Stimulated activated CD4-positive, alpha-beta T cell treated with anti-CD3 and anti-CD28 coated beads, TNF-alpha, amount 100 ng/mL, for 24 hours (primary cell): ENCODE measurements at places on chromosomes 2 and 18.

- no peak for DNase-seq
Observed at GRCh38 chr2:40178971-40179370, 272.9 kb downstream of the SLC8A1 start.

DNA sequence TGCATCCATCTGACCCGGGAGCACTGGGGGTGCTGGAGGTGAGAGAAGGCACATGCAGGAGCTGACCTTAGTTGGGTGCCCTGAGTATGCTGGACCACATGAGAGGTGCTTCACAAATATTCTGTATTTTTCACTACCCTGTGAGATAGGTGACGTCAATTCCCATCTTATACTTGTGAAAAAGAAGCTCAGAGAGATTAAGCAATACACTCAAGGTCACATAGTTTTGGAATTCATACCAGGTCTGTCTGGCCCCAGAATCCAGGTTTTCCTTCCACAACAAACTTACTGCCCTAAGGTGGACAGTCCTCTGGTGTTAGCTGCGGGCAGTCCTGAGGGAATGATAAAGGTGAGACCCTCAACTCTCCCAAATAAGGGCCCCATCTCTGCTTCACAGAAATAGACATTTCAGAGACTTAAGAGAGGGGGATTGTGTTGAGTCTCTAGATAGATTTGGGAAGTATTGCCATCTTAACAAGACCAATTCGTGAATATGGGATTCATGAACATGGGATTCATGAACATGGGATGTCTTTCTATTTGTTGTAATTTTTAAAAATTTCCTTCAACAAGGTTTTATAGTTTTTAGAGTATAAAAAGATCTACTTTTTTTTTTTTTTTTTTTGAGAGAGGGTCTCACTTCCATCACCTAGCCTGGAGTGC, 64.0 kb upstream of the SMAD7 start:
- DNase-seq: no peak

- no peak for DNase-seq
Observed at GRCh38 chr18:2534906-2535305, 36.4 kb downstream of the METTL4 start.

DNA sequence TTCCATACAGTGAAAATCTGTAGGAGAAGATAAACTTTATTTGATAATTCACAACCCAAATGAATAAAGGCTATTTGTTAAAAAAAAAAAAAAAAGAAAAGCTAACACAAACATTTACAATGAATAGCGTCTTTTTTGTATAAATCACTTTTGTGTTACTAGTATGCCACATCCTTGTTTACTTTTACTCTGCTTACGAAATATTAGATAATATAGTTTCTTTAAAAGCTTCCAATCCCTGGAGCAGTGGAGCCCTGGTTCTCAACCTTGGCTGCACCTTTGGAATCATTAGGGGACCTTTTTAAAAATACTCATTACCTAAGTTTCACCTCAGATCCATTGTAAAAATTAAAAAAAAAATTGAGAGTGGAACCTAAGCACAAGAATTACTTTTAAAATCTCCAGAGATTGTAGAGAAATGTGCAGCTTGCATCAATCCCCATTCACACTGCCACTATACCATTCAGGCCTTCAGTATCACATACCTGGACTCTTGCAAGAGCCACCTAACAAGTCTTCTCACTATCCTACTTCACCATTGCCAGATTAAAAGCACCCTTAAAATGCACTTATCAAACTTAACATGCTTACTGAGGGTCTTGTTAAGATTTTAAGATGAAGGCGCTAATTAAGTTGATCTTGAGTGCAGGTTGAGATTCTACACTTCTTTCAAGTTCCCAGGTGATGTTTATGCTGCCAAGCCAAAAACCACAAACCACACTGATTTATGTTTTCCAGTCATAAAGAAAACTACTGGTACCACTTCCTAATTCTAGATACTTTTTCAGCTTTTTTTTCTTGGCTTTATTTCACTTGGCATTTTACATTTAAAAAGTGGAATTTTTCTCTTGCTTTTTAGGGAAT, 59.7 kb upstream of the ZC3H15 start:
- no peak for DNase-seq

DNA sequence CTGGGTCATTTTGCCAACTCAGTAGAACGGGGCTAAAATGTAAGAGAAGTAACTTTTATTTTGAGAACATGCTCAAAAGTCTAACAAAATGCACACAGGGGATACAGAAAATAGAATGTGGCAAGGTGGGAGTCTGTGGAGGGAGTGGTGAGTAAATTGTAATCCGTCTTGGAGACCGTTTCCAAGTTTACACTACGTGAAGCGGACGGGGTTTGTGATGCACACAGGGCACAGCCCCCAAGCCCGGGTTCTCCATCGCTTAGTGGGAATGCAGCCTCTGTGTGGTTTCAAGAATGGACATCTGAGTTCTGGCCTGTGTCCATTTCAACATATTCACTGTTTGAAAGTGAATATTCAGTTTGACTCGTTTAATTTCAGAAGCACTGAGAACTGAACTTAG, 65.0 kb upstream of the TMEM18 start:
- DNase-seq: no peak

DNA sequence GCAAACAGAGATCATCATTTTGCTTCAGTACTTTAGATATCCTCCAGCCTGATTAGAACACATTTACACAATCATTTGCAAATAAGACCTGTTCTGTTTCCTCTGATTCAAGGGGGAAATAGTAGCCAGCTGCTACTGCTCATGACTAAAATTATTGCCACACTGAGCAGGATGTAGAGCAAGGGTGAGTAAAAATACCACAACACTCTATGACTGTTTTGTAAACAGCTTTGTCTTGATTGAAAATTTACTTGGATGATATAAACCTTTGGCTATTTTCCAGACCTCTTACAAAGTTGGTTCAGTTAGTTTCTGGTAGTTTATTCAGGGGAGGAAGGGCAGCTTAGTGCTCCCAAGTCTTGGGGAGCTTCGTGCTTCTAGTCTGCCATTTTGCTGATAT, 286.4 kb upstream of the CNTNAP5 start:
- no peak for DNase-seq

- DNase-seq: no peak
Observed at GRCh38 chr2:109514857-109515256, 98.9 kb downstream of the SEPTIN10 start.

DNA sequence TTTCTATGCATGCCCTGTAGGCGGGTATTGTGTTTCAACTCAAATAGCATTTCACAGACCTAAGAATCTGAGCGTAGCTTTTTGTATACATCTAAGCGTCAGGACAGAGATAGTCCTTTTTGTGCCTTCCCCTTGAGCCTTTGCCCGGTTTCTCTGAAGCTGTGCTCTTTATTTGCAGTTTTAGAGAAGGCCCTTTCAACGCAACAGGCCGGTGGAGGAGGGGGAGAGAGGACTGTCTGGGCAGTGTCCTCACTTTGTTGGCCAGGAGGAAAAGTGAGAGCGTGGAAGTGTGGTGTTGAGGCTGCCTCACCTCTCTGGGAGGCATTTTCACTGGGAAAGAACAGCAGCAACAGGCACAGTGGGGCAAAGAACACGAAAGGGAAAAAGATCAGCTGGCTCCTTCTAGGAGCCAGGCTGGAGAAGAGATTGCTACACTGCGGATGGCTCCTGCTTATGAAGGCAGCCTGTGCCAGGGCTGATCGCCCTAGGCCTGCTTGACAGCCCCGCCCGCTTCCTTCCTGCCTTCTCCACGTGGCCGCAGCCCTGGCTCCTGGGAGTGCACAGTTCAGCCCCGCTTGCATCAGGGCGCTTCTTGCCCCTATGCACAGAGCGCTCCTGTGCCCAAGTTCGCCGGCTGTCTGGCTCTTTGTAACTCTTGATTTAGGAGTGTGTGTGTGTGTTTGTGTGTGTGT, 195.6 kb upstream of the POU3F3 start:
- peak; percentile 13 for DNase-seq

GRCh38 chr2:25528173-25528572, 145.2 kb downstream of the DTNB start:
- DNase-seq: no peak

DNA sequence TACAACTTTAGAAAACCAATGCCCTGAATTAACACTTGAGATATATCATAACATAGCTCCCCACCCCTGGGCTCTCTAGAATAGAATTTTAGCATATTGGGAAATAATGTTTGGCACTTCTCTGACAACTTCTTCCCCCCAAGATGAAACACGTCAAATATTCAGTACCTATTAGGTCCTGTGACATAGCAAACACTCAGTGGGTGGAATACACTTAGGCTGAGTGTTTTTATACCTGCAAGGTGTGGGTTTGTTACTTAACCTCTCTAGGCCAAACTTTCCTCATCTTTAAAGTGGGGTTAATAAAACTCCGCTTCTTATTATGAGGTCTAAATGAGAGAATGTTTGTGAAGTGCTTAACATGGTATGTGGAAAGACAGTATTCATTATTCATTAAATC, 56.1 kb downstream of the LAMA3 start:
- DNase-seq: no peak

GRCh38 chr2:196479350-196479749, 160.2 kb upstream of the CCDC150 start:
- DNase-seq: no peak

- DNase-seq: peak; percentile 25
Observed at GRCh38 chr2:165015052-165015642, 59.8 kb upstream of the SLC38A11 start.

DNA sequence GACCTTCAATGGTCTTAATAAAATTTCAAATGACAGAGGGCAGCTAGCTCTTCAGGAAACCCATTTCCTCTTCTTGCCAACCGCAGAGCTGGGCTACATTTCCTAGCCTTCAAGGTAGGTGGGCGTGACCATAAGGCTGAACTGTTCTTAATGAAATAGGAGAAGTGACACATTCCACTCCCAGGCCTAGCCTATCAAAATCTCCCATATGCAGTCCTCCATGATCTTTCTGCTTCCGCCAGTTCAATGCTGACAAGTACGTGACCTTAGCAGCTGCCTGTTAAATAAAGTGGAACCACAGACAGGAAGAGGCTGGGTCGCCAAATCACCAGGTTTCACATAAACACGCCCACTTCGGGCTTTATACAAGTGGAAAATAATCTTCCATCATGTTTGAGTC, 13.2 kb downstream of the SERPINE2 start:
- peak; percentile 51 for DNase-seq

GRCh38 chr18:79680891-79681339, 1.3 kb downstream of the CTDP1 start:
- DNase-seq: no peak

- DNase-seq: no peak
Observed at GRCh38 chr18:58303363-58303762, 259.3 kb downstream of the NEDD4L start.

DNA sequence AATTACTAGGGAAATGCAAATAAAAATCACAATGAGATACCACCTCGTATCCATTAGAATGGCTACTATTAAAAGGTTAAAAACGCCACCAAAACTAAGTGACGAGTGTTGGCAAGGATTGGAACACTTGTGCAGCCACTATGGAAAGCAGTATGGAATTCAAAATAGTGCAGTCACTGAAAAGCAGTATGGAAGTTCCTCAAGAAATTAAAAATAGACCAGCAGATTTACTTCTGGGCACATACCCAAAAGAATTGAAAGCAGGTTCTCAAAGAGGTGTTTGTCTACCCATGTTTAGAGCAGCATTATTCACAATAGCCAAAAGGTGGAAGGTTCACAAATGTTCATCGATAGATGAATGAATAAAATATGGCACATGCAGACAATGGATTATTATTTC, 149.7 kb upstream of the STON1 start:
- DNase-seq: no peak

- DNase-seq: no peak
Observed at GRCh38 chr2:46556681-46557289, 77.4 kb downstream of the TMEM247 start.

- DNase-seq: no peak
Observed at GRCh38 chr2:39488450-39488849, 51.4 kb upstream of the MAP4K3 start.

DNA sequence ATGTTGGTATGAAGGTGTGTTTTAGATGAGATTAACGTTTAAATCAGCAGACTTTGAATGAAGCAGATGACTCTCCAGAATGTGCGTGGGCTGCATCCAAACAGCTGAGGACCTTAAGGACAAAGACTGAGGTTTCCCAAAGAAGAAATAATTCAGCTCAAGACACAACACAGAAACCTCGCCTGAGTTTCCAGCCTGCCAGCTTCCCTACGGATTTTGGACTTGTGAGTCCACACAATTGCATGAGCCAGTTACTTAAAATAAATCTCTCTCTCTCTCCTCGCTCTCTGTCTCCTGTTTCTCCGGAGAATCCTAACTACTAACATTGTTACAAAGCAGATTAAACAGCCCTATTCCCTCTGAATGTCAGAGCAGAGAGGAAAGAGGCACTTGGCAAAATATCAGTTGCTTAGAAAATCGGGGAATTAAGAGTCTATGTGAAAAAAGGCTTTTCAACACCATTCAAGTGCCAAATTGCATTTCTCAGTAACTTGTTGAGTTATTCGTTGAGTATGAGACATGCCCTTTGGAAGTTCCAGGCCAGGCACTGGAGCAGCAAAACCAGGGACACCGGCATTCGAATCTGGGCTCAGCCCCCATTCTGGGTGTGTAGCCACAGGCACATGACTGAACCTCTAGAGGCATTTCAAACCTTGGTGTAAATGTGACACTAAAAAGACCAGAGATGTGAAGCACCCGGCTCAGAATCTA, 174.6 kb upstream of the PID1 start:
- no peak for DNase-seq

- DNase-seq: no peak
Observed at GRCh38 chr2:114156366-114157056, 266.6 kb downstream of the ACTR3 start.

- no peak for DNase-seq
Observed at GRCh38 chr2:163319006-163319405, 416.8 kb downstream of the FIGN start.
